ENCODE measurements at places on chromosomes 1 and 21. TPM values are rescaled to one million over a fixed set of nuclear protein-coding genes. Genes with fewer than 3 reads are reported as not detected.

DNA sequence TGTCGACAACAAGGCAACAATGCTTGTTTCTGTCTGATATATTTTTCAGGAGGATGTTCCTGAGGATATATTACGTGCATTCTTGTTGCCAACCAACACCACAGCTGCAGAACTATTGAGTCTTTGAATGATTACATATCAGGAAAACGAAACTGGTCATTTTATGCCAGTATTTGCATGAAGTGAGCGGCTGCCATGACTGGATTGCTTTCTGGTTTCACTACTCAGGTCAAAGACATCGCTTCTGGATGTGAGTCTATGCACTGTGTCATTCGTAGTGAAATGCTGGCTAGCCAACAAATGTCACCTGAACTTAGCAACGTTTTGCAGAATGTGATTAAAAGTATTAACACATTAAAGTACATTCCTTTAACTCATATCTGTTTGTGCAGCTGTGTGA lies 35.8 kb upstream of the OLFM3 start:
- H3K27me3 ChIP-seq, result no peaks in the 10 kb centered on the region
- H3K27ac ChIP-seq, result no peak overlapping the region
- no peak overlapping the region for H3K4me3 ChIP-seq
- no peak for DNase-seq
- H3K4me1 ChIP-seq, result no peaks in the 10 kb centered on the region

DNA sequence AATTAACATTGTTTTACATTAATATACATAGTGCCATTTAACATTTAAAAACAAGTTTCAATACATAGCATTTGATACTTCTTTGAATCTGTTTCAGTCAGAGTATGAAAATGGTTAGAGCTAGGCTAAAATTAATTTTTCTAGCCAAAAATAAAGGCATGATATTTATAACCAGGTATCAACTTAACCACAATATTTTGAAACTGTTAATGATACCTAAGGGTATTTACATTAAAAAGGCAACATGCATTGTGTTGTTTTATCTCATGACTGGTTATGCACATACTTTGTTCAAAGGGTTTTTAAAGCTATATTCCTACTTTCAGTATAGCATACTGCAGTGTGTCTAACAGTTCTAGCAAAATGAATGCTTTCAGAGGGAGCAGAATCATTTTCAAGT lies 130.0 kb downstream of the HS2ST1 start:
- no peaks in the 10 kb centered on the region for H3K36me3 ChIP-seq
- H3K4me1 ChIP-seq, result no peaks in the 10 kb centered on the region
- H3K27ac ChIP-seq, result no peak overlapping the region

DNA sequence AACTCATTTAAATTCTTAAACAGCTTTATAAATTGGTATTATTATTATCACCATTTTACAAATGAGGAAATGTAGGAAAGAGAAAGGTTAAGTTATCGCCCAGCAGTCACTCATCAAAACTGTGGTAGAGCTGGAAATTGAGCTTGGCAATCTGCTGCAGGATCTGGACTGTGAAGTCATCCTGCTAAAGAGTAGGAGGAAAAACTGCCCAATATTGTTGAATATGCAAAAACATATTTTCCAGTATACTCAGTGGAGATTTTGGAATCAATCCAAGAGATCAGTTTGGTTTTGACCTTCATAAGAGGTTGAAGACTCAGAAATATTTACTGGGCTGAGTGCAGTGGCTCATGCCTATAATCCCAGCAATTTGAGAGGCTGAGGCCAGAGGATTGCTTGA lies 16.9 kb upstream of the RC3H1 start:
- no peak overlapping the region for H3K27ac ChIP-seq
- no peak for DNase-seq
- no peaks in the 10 kb centered on the region for H3K36me3 ChIP-seq
- no peaks in the 10 kb centered on the region for H3K27me3 ChIP-seq

- no peak for DNase-seq
- H3K27me3 ChIP-seq, result no peaks in the 10 kb centered on the region
- no peak overlapping the region for H3K27ac ChIP-seq
- H3K36me3 ChIP-seq, result no peaks in the 10 kb centered on the region
- H3K4me1 ChIP-seq, result no peaks in the 10 kb centered on the region
Measured at GRCh38 chr1:157091186-157091585, 8.4 kb downstream of the ETV3L start.

DNA sequence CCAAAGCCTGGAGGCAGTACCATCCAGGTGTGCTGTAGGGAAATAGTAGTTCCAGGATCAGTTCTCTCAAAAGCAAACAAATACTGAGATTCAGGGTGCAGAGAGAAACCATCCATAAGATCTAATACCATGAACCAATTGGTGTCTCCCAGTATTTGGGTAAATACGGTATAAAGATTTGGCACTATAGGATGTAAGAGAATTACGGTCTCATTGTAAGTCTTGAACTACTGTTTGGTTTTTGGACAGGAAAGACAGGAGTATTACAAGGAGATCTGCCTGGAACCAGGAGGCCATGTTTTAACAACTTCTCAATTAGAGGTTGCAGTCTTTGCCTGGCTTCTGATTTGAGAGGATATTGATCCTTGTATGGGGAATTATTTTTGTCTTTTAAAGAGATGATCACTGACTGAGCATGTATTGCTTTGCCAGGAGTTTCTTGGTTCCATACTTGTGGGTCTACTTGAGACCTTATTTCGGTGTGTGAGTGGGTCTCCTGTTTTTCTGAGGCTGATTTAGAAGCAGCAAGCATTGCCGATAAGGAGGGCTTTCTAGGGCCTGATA lies 10.2 kb downstream of the AADACL4 start:
- no peaks in the 10 kb centered on the region for H3K27me3 ChIP-seq
- no peaks in the 10 kb centered on the region for H3K36me3 ChIP-seq
- peaks cover 5% of the 10 kb centered on the region for H3K4me1 ChIP-seq
- H3K4me3 ChIP-seq, result no peak overlapping the region
- no peak overlapping the region for H3K27ac ChIP-seq
- DNase-seq, result no peak

DNA sequence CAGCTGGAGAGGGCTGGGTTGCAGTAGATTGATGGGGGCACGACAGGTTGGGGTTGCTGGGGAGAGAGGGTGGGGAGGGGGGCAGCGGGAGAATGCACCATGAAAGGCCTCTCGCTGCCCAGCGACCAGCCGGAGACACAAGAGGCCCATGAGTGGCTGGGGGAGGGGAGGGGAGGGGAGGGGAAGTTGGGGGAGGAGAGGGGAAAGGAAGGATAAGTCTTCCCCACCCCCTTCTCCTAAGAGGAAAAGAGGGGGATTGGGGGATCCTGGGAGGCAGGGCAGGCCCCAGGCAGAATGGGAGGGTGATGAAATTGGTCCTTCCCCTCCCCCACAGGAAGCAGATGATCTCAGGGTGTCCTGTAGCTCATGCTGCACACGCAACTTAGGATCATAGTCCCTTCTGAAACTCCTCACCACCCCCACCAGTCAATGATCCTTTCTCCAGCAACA lies 45.7 kb downstream of the PAX7 start:
- no peak overlapping the region for H3K27ac ChIP-seq
- H3K36me3 ChIP-seq, result no peaks in the 10 kb centered on the region
- no peak overlapping the region for H3K4me3 ChIP-seq

DNA sequence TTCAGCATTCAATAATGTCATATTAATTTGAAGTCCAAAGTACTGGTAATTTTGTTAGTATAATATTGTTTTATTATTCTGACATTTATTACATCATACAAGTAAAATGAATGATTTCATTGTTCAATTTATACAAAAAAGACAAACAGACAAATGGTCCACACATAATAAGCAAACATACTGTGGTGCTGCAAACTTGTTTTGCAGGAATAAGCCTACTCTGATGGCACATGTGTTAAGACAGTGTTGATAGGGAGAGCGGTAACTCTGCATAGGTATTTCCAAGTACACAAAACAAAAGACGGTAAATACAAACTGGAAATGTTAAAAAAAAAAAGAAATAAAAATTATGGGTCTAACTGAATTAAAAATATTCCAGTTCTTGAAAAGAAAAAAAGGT lies 59.7 kb upstream of the DPYD start:
- no peaks in the 10 kb centered on the region for H3K36me3 ChIP-seq
- H3K4me3 ChIP-seq, result no peak overlapping the region
- H3K27ac ChIP-seq, result no peak overlapping the region
- DNase-seq, result no peak
- H3K27me3 ChIP-seq, result no peaks in the 10 kb centered on the region

DNA sequence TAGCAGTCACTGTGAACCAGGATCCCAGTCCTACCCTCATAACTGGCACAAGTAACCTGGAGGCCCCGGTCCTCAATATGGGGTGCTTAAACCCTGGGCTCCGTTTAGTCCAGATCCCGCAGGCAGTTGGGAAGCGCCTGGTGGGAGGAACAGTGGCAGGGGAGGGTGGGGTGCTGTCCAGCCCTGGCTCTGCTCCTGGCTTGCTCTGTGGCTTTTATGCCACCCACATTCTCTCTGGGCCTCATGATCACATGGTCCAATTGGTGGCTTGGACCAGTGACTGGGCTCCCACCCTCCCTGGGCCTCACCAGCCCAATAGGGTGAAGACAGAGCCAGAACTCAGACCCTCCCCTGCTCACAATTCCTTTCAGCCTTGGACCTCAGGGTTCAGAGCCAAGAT lies 2.9 kb downstream of the CD164L2 start:
- no peaks in the 10 kb centered on the region for H3K27me3 ChIP-seq
- no peaks in the 10 kb centered on the region for H3K36me3 ChIP-seq
- H3K27ac ChIP-seq, result no peak overlapping the region
- no peak overlapping the region for H3K4me3 ChIP-seq

- DNase-seq, result no peak
- no peak overlapping the region for H3K27ac ChIP-seq
- H3K4me3 ChIP-seq, result no peak overlapping the region
- H3K27me3 ChIP-seq, result no peaks in the 10 kb centered on the region
- H3K36me3 ChIP-seq, result no peaks in the 10 kb centered on the region
Measured at GRCh38 chr1:207316141-207316540, 5.3 kb upstream of the CD55 start.

- no peak overlapping the region for H3K4me3 ChIP-seq
- H3K36me3 ChIP-seq, result no peaks in the 10 kb centered on the region
- H3K27me3 ChIP-seq, result no peaks in the 10 kb centered on the region
- no peak overlapping the region for H3K27ac ChIP-seq
- H3K4me1 ChIP-seq, result no peaks in the 10 kb centered on the region
Measured at GRCh38 chr1:186093437-186093836, 281.6 kb downstream of the TPR start.

DNA sequence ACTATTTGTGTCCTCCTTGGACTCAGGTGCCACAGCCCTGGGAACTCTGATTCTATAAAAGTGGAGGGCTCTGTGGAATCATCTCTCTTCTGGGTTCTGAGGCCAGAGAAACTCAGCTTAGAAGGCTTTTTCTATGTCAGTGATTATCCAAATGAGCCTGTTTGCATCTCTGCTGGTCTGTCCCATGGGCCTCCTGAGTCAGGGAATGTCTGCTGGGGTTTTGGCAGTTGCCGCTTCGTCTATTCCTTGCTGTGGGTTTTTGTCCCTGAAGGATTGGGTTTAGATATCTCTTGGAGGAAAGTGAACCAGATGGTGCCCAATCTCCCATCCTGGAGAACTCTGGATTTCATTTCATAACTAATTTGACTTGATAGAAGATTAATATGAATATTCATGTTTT lies 297.6 kb downstream of the HHAT start:
- no peaks in the 10 kb centered on the region for H3K27me3 ChIP-seq
- DNase-seq, result no peak
- H3K4me3 ChIP-seq, result no peak overlapping the region
- H3K27ac ChIP-seq, result no peak overlapping the region

DNA sequence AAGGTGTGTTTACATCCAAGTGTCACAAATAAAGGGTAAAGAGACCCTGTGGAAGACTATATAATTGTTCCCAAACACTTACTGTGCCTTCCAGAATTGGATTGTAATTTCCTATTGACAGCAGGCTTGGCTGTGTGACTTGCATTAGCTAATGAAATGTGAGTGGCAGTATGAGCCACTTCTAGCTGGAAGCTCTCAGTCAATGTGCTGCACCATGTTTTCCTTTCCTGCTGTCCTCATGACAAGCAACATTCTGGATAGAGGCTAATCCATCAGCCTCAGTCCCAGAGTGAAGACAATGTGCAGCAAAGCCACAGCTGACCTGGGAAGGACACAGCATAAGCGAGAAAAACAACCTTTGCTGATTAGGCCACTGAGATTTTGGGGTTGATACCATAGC lies 5.9 kb upstream of the FOXJ3 start:
- DNase-seq, result no peak
- H3K27me3 ChIP-seq, result no peaks in the 10 kb centered on the region
- peaks cover 39% of the 10 kb centered on the region for H3K4me1 ChIP-seq
- H3K4me3 ChIP-seq, result peak overlapping the region; percentile 24
- peak overlapping the region; percentile 85 for H3K27ac ChIP-seq
- H3K36me3 ChIP-seq, result no peaks in the 10 kb centered on the region

- no peak overlapping the region for H3K27ac ChIP-seq
- no peaks in the 10 kb centered on the region for H3K27me3 ChIP-seq
- H3K36me3 ChIP-seq, result no peaks in the 10 kb centered on the region
- H3K4me1 ChIP-seq, result no peaks in the 10 kb centered on the region
Measured at GRCh38 chr1:165327538-165327937, 29.0 kb downstream of the LMX1A start.

GRCh38 chr1:24988558-24988912 lies 58.5 kb upstream of the RUNX3 start:
- no peaks in the 10 kb centered on the region for H3K36me3 ChIP-seq
- DNase-seq, result no peak
- no peaks in the 10 kb centered on the region for H3K4me1 ChIP-seq
- no peak overlapping the region for H3K4me3 ChIP-seq

GRCh38 chr1:234230414-234230862 lies 142.8 kb upstream of the COA6 start:
- no peak for DNase-seq
- H3K27ac ChIP-seq, result no peak overlapping the region
- H3K36me3 ChIP-seq, result no peaks in the 10 kb centered on the region
- H3K27me3 ChIP-seq, result no peaks in the 10 kb centered on the region
- no peaks in the 10 kb centered on the region for H3K4me1 ChIP-seq

DNA sequence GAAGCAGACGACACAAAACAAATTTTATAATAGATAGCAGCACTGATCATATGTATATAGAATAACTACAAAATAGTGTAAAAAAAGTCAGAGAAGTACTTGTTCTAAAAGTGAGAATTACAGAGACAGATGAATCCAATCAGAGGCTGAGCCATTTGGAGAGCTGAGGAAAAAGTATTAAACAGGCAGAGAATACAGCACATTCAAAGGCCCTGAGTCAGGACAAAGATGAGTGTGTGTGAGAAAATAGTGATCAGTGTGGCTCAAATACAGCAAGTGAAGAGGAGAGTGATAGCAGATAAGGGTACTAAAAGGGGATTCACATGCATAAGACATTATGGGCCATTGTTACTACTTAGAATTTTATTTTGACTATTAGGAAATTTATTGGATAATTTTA lies 430.6 kb upstream of the BRINP3 start:
- H3K4me1 ChIP-seq, result no peaks in the 10 kb centered on the region
- H3K27me3 ChIP-seq, result no peaks in the 10 kb centered on the region
- no peak for DNase-seq
- H3K4me3 ChIP-seq, result no peak overlapping the region
- H3K36me3 ChIP-seq, result no peaks in the 10 kb centered on the region

Gene S100A2
- total RNA-seq, result 6.2 TPM

Gene BRDT
- not detected for total RNA-seq

Gene MEGF6
- total RNA-seq, result 32.6 TPM

Gene KRTAP11-1
- total RNA-seq, result not detected

Gene TSPAN1
- total RNA-seq, result 26.1 TPM

Gene SEMA4A
- total RNA-seq, result 0.21 TPM

All from Panc1 (cell line).